ENCODE measurements at places on chromosomes 6 and 20.

- DNase-seq = peak; percentile 3
Observed at GRCh38 chr6:44831002-44831610, 443.6 kb downstream of the CDC5L start.

DNA sequence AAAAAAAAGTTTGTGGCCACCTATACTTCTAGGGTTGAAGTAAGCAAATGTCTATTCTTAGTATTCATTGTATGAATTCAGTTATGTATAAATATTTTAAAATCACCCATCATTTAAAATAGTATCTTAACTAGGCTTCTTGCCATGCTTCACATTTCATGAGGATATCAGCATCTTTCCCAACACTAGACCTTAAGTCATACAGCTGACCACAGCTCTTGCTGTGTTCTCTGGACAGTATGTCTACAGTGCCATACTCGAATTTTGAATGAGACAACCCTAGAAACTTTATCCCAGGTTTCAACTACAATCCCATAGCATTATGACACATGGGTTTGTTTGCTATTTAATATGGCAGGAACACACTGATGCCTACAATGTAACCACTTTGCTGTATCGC, 5.2 kb downstream of the TXNDC5 start:
- DNase-seq = no peak

GRCh38 chr6:119261944-119262284, 87.6 kb downstream of the MAN1A1 start:
- DNase-seq = no peak

DNA sequence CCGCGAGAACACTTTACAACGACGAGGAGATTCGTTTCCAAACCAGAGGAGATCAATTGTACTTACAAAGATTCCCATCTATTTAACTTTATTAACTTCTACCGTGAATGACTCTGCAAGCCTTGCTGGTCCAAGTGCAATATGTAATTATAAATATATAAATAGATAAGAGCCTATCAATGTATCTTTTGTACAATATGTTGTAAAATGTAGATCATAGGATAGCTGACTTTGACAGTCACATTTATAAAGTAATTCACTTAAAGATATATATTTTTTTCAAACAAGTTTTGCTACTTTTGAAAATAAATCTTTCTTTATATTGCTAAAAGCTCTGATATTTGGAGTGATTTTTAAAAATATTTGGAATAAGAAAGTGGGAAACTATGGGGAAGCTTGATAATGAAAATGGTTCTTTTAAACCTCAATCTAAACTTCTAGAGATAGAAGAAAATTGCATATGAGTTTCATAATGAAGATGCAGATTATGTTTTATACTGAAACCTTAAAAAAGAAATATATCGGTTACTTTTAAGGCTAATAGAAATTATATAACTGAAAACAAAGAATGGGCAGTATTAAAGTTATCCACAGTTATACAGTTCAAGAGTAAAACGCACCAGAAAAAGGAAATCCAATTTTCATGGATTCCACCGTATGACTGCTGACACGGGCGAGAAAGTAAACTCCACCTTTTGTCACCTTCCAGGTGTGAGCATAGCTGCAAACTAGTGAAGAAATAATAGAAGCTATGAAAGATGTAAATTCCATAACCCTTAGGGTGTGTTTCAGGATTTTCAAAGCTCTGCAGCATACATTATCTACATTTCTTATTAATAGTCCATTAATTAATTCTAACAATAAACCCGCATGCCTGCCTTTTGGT, 3.3 kb downstream of the TCF21 start:
- no peak for DNase-seq

DNA sequence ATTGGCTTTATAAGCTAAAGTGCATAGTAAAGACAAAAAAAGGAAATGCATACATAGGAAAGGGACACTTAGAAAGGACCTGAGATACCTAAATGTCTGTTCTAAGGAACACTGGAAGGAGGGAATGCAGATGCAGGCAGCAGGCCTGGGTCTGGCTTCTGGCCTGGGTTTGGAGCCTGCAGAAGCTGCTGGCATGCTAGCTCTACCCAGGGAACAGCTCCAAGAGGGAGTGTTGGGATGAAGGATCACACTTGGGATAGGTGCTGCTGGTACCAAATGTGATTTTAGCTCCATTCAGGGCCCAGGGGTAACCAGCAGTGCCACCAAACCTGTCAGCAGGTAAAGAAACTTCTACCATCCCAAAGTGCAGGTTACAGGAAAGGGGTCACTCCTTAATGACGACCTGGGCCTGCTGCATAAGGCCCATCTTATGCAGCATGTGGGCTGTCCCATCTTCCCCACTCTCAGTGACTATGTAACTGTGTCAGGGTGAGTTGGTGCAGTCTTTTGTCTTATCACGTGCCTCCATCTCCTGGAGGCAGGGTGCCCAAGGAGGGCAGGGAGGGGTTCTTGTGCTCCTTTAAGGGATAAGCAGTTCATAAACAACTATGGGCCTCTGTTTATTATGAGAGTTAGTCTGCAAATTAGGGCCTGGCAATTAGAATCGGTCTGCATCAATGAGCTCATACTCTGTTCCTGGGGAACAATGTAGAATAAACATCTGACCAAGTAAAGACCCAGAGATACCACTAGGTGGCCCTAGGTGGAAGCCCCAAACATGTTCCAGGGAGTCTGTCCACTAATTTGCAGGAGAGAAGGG, 26.9 kb downstream of the DDX27 start:
- DNase-seq = peak; percentile 26

GRCh38 chr20:11219192-11219591, 545.4 kb upstream of the JAG1 start:
- no peak for DNase-seq

DNA sequence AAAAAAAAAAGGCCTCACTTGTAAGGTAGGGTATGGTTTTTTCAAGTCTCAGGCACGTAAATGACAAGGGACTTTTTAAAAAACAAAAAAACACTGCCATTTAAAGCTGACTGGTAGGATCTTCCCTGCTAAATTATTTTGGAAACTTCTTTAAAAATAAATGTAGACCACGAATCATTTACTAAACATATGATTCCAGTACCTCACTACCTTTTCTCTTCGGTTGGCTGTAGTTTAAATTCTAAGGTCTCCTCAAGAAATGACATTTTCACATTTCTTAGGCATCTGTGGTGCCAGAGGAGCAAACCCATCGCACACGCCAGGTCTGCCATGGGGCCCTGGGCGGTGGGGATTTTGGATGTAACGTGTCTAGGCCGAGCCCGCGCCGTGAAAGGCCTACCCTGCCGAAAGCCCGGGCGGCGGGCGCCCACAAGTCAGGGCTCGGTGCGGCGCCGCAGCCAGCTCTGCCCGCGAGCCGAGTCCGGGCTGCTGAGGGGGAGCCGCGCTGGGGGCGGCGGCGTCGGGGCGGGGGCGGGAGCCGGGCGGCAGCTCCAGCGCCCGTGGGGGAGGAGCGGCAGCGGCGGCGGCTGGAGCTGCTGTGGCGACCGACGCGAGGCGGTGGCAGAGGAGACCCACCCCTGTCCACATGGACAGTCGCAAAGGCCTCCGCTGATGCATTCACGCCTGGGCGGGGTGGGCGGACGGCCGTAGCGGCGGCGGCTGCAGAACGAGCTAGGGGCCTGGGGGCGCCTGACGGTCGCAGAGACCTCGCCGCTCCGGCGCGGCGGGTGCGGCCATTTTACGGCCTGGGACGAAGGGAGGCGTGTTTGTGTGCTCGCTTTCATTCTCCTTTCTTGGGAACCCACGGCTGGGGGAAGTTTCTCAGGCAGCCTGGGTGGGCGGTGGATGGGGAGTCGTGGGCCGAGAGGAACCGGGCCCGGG, at the start of gene SENP6:
SENP6 (plus strand) TSS at position 577 of the 942 bp plus-strand sequence. CDS start 645 bp downstream, outside the sequence.
- peak; percentile 96 for DNase-seq

DNA sequence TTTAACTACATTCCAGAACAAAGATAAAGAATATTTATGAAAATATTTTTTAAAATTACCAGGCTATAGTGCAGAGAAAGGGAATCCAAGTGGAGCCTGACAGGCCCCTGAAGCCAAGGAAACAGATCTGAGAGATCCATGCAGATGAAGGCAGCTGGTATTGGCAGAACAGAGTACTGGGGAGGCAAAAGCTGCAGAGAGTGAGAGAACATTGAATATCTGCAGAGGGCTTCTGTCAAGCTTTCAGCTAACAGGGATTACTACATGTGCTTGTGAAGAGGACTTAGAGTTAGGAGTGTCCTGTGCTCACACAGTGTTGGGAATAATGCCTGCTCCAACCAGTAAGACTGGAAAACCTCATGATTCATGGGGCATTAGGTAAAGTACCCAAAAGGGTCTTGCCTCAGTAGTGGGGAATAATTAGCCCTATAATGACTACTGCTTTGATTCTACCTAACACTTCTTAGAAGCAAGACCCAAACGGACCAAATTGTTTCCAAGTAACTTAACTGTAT, 657.2 kb downstream of the DHX35 start:
- no peak for DNase-seq
